Lower lobe of right lung (tissue), 2 donors: ENCODE measurements at places on chromosomes 16 and 17. TPM values are rescaled to one million over a fixed set of nuclear protein-coding genes. Genes with fewer than 3 reads are reported as not detected.

DNA sequence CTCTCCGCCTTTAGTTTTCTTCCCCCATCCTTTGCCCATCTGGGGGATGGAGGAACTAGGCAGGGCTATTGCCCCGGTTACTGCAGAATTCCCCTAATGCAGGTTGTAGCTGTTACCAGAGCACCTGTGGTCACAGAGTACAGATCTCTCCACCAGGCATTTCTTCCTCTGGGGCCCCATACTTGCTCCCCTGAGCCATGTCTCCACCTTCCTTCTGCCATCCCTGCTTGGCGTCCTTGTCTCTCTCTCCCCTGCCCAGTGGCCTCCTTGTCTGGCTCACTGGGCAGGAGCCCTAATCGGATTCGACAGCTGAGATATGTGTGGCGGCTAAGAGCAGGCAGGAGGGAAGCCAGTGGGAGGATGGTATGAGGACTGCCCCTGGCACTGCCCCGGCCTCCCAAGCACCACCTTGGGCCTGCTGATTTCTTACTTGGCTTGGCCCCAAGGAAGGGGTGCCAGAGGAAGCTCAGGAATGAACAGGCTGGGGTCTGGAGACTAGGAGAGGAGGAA, 2.0 kb downstream of the RARA start:
- no peak for DNase-seq

The SAMD14 gene
- total RNA-seq, result 9.2 TPM

GRCh38 chr16:3602320-3602653, 9.1 kb downstream of the SLX4 start:
- DNase-seq, result no peak

The CDH16 gene
- total RNA-seq, result not detected

- DNase-seq, result no peak
These were observed 206.4 kb downstream of the KIF2B start for GRCh38 chr17:54028986-54029580.

The KRT24 gene
- total RNA-seq, result not detected

GRCh38 chr16:78677181-78677731, 577.8 kb downstream of the WWOX start:
- DNase-seq, result no peak

DNA sequence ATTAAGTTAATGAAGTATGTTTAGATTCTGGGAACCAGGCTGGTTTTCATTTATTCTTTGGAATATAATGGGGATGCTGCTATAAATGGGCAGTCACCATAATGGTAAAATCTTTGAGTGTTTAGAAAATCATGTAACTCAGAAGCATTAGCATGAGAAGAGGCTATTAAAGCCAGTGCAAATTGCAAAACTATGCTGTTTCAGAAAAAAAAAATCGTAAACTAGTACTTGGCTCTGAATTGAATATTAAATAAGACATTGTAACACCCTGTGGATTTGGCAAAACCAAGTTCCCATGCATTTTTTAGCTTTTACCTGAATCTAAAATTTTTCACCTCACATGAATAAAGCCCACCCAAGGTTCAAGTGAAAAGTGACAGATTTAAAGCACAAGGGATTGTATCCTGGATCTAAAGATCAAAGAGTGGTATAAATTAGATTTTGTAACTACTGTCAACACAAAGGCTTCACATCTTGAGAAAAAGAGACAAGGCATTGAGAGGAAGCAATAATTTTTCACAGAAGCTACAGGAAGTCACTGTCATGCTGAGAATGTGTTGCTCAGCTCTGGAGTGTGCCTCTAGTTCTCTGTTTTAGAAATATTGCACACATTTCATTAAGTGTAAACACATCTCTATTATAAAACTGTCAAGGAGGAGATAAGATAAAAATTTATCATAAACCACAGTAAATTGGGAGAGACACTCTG, 142.2 kb downstream of the ABCA8 start:
- DNase-seq, result no peak

The SOCS1 gene
- 17.8 TPM for total RNA-seq
